ENCODE measurements at places on chromosomes 2 and 18. TPM values are rescaled to one million over a fixed set of nuclear protein-coding genes. Genes with fewer than 3 reads are reported as not detected.
A peak's percentile ranks its signal among the peaks of the same experiment; 100 is the strongest.

- H3K4me1 ChIP-seq, result no peaks in the 10 kb centered on the region
- H3K4me3 ChIP-seq, result no peak overlapping the region
- H3K27me3 ChIP-seq, result no peaks in the 10 kb centered on the region
- no peak overlapping the region for H3K27ac ChIP-seq
These were observed 30.7 kb upstream of the ANKRD62 start for GRCh38 chr18:12062974-12063373.

DNA sequence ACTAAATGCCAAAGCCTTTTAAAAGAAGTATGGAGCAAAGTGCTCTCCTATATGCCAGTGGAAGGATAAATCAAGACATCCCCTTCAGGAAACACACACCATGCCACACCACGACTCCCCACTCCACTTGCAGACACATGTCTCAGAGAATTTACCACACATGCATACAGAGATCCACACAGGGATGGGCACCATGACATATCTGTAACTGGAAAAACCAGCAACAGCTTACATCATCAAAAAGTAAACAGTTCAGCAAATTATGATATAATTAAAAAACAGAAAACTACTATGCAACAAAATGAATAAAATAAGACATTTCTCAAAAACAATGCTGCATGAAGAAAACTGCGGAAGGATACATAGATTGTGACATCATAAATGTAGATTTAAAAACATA is 29.6 kb downstream of the RBMS1 start:
- H3K4me1 ChIP-seq, result peaks cover 70% of the 10 kb centered on the region
- H3K36me3 ChIP-seq, result no peaks in the 10 kb centered on the region
- no peaks in the 10 kb centered on the region for H3K27me3 ChIP-seq
- no peak overlapping the region for H3K27ac ChIP-seq
- H3K4me3 ChIP-seq, result no peak overlapping the region

AQP12A gene
- total RNA-seq, result not detected

HAAO gene
- total RNA-seq, result 0.80 TPM

DNA sequence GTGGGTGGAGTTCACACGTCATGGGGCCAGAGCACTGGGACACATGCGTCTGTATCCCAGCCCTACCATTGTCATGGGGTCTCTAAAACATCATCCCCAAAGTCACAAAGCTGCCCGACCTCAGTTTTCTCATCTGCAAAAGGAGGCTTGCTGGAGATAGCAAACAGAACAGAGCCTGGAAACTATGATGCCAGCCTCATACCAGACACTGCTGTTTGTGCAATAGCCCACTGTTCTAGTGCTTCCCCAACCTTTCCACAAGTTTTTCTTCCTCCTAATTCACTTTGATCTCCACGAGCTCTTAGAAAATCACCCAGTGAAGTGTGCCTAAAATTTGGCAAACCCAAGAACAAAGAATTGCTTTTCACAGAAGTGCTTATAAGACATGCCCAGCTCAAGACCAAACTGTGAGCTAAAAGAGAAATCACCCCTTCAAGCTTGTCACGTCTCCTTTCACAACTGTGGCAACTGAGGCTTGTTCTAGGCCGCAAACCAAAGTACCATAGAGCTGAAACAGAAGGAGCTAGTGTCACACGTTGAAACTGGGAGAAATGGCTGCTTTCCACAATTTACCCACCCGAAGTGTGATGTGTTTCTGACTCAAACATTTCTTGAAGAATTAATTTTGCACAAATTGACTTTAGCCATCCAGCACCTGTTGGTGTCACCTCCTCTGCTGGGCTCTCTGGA is 162.7 kb upstream of the ID2 start:
- peak overlapping the region; percentile 85 for H3K27ac ChIP-seq
- H3K4me3 ChIP-seq, result peak overlapping the region; percentile 2
- no peak for DNase-seq
- peaks cover 26% of the 10 kb centered on the region for H3K4me1 ChIP-seq
- H3K27me3 ChIP-seq, result no peaks in the 10 kb centered on the region
- H3K36me3 ChIP-seq, result no peaks in the 10 kb centered on the region

PLCD4 gene
- total RNA-seq, result 1.3 TPM

DNA sequence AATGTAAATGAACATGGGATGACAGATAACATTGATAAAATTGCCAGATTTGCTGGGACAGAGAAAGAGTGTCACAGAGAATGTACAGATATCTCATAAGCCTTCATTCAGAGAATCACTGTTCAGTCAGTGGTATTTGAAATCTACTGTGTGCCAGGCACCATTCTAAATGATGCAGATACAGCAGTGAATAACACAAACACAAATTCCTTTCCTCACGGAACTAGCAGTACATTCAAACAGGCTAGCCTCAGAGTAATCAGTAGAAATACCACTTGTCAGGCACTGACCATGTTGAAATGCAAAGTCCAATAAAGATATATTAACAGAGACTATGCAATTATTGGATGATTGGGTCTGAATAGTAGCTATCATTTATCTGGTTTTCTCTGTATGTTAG is 211.0 kb downstream of the RDH14 start:
- no peak overlapping the region for H3K4me3 ChIP-seq
- DNase-seq, result no peak
- H3K27ac ChIP-seq, result no peak overlapping the region
- H3K36me3 ChIP-seq, result no peaks in the 10 kb centered on the region
- H3K4me1 ChIP-seq, result no peaks in the 10 kb centered on the region
- H3K27me3 ChIP-seq, result no peaks in the 10 kb centered on the region

Measured in naive thymus-derived CD8-positive, alpha-beta T cell (primary cell).